Stimulated activated CD8-positive, alpha-beta memory T cell treated with anti-CD3 and anti-CD28 coated beads, Interleukin-12 subunit alpha, Interleukin-12 subunit beta, amount 100 ng/mL, for 4 hours (primary cell): ENCODE measurements at places on chromosomes 7 and 10.

GRCh38 chr7:41584746-41585145 lies 118.1 kb downstream of the INHBA start:
- no peak for DNase-seq

- DNase-seq, result no peak
These were observed 141.9 kb upstream of the RHEB start for GRCh38 chr7:151661587-151661986.

- no peak for DNase-seq
These were observed 165.3 kb downstream of the TRIL start for GRCh38 chr7:28792858-28793257.

GRCh38 chr7:30557245-30557644 lies 37.4 kb upstream of the GARS1 start:
- DNase-seq, result no peak

DNA sequence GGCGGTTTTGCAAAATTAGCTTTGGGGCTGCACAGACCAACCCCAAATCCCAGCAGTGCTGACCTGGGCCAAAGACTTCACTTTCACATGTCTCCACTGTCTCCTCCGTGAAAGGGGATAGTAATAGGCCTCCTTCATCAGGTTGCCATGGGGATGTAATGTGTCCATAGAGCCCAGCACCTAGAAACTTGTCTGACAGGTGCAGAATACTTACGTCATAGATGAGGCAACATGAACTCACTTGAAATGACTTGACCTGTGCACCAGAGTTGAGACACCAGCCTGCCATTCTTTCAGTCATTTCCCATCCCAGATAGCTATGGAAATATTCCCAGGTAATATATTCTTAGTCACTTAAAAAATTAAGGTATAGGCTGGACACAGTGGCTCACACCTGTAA lies 94.2 kb downstream of the INSYN2A start:
- DNase-seq, result no peak

DNA sequence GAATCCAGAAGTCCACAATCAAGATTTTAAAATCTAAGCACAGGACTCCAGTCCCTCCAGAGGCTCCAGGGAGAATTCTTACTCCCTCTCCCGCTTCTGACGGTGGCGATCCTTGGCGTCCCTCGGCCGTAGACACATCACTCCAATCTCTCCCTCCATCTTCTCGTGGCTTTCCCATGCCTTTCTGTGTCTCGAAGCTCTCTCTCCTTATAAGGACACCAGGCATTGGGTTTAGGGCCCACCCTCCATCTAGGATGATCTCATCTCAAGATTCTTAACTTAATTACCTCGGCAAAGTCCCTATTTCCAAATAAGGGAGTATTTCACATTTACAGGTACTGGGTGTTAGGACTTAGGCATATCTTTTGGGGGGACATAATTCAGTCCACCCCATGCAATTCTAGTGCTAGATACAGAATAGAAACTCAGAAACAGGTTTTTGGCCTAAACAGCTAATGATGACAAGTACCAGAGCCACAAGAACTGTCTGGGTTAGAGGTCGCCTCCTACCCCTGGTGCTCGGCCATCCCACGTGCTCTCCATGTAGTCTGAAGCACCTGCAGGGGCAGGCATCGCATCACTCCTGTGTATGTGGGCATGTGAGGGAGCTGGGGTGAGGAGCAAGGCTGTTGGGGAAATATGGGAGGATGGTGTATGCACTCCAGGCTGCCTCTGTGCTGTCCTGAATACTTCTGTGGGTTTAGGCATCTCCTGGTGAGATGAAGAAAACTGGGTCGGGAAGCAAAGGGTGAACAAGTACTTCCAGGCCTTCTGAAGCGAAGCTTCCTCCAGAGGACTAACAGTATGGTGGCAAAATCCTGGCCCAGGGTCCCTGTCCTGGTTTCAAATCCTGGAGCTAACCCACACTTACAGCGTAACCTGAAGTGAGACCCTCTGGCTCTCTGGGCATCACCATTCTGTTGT lies 298.3 kb upstream of the ZMIZ1 start:
- no peak for DNase-seq

DNA sequence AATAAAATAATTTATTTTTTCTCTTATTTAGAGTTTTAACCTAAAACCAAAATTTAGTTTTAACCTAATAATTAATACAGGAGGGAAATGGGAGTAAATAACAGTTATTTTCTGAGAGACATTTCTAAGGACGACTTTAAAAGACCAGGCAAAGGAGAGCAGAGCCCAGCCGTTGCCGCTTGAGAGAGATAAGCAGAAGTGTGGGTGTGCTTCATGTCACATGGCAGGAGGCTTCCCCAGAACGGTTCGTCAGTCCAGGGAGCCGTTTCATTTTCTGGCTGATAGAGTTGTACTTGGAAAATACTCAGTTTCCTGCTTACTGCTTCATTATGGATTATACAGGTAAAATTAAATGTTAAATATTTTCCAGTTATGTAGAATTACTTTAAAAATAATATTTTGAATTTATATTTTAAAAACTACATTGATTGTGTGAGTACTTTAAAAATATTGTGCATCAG lies 61.4 kb downstream of the ST7 start:
- DNase-seq, result no peak

DNA sequence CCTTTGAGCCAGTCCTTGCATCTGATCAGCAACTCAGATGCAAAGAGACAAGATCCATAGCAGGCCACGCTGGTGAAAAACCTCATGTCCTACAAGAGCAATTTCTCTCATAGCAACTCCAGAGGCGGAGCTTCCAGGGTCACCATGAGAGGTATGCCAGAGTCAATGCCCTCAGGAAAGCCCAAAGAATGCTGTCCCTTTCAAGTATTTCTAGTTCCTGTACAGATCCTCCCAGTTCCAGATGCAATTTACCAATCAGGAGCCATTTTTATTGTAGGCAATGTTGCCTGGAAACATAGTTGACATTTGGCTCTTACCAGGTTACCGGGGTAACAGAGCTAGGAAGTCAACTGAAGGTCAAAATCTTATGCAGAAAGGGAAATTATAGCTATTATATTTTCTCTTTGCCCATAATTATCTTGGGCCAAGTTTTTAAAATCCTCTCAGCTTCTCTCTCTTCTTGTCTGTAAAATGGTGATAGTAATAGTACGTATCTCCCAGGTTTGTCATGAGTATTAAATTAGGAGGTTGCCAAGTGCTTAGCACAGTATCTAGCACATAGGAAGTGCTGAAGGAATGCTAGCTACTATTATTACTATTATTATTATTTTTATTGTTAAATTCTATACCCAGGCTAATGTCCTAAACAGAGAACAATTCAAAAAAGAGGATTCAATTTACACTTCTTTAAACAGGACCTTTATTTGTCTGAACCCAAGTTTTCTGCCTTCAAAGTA lies 46.3 kb upstream of the TM9SF3 start:
- DNase-seq, result no peak

DNA sequence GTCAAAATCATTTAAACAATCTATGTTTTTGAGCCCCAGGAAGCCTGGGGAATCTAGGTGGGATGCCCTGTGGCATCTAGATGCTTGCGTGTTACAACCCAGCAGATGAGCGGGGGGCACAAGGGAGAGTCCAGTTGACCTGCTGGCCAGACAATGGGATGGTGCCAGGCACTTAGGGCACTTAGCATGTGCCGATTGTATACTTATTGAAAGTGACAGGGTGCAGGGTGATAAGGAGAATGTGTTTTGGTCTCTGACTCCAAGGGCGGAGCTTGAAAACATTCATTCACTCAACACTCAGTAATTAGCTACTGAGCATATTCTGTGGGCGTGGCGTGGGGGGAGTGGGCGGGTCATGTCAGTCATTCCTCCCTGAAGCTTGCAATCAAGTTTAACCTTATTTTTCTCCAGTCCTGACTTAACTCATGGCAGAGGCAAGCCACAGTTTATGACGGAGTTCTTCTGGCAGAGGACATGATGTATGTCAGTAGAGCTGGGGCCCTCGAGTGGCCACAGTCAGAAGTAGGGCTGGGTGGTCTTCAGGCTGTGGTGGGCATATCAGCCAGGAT lies 115.1 kb downstream of the PRKCQ start:
- no peak for DNase-seq

DNA sequence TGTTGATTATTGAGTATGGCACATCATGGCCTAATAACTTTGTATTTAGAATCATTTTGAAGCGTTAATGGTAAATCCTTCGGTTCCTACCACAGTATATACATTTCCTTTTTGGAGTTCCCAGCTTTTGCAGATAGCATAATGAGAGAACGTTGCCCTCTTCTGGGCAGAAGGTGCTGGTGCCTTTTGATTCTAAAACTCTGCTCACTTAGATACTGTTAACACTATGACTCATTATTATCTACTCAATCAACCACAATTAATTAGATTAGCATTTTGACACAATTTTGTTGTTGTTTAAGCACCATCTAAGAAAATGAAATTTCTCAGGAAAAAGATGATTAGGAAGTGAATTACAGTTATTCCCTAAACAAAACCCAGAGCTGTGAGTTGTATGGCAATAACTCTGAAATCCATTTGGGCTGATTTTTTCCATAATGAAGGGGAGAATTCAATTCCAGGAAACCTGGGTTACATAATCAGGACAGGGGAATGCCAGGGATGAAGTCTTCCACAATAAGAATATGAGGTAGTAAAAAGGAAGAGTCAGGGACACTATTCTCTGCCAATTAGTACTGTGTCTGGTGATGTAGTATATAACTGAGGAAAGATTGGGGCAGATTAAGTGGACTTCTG lies 11.5 kb upstream of the DLD start:
- no peak for DNase-seq

DNA sequence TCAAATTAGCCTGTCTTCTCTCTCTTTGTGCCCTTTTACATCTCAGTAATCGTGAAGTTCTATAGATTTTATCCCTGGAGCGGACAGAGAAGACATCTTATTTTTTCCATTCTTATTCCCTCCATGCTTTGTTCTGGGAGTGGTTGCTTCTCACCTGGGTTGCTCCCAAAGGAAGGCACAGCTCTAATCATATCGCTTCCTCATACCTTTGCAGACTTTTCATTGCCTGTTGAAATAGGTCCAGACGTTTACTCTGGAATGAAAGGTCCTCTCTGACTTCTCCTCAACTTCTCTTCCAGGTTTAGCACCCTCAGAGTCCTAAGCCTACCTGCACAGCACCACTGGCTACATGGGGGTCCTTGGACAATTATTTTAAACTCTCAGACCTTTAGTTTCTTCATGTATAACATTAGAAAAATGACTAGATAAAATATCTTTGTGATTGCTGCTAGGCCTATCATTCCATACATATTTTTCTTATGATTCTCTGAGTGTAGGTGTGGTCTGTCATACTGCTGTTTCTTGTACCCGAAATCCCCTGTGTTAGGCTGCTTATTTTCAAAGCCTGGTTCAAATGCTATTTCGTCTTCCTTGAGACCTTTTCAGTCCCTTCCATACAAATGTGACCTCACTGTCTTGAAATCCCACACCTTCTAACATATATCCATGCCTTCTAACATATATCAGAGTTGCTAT lies 418.1 kb downstream of the GFRA1 start:
- no peak for DNase-seq

GRCh38 chr10:25455980-25456567 lies 281.3 kb downstream of the GPR158 start:
- DNase-seq, result no peak

DNA sequence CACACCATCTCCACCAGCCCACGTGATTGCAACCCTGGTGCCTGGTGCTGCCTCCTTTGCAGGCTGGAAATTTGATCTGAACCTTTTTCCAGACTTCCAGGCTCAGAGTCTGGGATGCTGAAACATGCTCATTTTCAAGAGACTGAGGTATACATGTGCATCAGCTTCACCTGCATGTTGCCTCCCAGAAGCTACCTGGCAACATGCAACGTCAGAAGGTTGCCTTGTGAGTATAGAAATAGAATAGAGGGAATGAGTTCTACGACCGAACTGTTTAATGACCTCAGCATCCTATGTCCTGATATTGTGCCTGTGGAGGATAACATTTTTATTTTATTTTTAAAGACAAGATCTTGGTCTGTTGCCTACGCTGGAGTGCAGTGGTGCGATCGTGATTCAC lies 1.9 kb upstream of the ZNF212 start:
- no peak for DNase-seq

- no peak for DNase-seq
These were observed 69.1 kb upstream of the COMTD1 start for GRCh38 chr10:75304741-75305390.

GRCh38 chr7:131111081-131111576 lies 216.5 kb upstream of the MKLN1 start:
- DNase-seq, result no peak

DNA sequence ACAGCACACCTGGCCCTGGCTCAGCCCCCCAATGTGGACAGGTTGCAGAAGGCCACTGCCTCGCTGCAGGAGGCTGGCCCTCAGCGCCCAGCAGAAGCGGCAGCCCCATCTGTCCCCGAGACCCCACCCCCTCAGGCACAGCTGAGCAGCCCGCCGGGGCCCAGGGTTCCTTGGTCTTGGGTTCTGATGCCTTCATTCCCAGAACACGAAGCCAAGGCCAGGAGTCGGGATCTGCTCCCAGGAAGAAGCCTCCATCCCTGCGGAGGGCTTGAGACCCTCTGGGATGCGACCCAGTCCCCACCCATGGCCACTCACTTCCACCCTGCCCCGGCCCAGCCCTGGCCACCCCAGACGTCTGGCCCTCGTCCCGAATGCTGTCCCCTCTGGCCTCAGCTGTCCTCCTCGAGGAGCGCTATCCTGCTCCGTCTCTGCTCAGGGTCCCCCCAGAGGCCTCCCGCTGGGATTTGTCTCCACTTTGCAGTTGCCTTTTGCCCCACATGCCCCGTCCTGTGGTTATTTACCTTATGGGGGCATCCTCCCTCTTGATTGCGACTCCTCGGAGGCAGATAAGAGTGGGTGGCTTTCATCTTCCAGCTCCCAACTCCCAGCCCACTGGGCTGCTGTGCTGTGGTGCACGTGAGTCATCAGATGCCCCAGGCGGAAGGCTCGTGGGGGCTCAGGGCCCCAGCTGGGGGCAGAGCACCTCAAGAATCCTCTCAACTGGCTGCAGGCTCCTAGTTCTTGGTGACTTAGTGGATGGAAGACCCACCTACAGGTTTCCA lies 97.5 kb downstream of the MKI67 start:
- no peak for DNase-seq

GRCh38 chr7:95530881-95531280 lies 45.1 kb downstream of the ASB4 start:
- no peak for DNase-seq

- DNase-seq, result no peak
These were observed 60.3 kb downstream of the CNTNAP2 start for GRCh38 chr7:146176860-146177259.

DNA sequence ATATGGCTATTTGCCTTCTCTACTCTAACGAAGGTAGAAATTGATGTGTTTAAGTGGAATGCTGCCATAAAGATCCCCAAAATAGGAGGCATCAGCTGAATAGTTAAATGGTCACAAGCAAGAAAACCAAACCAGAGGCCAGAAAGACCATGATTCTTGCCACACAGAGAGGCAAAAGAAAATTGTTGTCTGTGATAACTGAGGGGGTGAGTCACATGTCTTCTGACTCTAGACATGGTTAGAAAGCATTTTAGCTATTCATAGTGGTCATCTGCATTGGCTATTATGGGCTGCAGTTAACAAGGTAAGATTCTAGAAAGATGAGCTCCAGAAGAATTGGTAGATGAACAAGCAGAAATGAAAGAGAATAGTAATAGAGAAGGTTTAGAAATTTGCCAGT lies 361.4 kb upstream of the NPSR1 start:
- no peak for DNase-seq

- DNase-seq, result no peak
These were observed 877.6 kb downstream of the LRMDA start for GRCh38 chr10:76309070-76309469.

- DNase-seq, result no peak
These were observed 234.0 kb upstream of the TCF7L2 start for GRCh38 chr10:112716076-112716475.

- DNase-seq, result no peak
These were observed 76.9 kb upstream of the LANCL2 start for GRCh38 chr7:55288070-55288824.

GRCh38 chr7:128137181-128137580 lies 103.9 kb upstream of the LEP start:
- DNase-seq, result no peak
